ENCODE measurements at places on chromosomes 16 and 17.

DNA sequence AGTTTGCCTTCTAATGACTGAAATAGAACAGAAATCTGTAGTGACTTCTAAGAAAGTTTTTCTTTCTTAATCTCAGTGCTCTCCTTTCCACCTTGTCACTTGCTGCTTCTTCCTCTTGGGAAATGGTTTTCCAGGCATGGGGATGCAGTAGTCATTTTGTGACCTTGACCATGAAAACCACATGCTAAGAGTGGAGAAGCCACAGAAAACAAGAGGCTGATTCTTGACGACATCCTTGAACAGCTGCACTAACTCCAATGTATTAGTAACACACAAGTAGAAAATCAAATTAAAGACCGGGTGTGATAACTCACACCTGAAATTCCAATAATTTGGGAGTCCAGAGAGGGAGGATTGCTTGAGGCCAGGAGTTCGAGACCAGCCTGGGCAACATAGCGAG is 15.5 kb upstream of the USP31 start:
- DNase-seq: no peak

- no peak for DNase-seq
These were observed 78.9 kb downstream of the TRIM37 start for GRCh38 chr17:59027750-59028149.

GRCh38 chr17:12726131-12726530 is 60.4 kb downstream of the MYOCD start:
- DNase-seq: no peak

DNA sequence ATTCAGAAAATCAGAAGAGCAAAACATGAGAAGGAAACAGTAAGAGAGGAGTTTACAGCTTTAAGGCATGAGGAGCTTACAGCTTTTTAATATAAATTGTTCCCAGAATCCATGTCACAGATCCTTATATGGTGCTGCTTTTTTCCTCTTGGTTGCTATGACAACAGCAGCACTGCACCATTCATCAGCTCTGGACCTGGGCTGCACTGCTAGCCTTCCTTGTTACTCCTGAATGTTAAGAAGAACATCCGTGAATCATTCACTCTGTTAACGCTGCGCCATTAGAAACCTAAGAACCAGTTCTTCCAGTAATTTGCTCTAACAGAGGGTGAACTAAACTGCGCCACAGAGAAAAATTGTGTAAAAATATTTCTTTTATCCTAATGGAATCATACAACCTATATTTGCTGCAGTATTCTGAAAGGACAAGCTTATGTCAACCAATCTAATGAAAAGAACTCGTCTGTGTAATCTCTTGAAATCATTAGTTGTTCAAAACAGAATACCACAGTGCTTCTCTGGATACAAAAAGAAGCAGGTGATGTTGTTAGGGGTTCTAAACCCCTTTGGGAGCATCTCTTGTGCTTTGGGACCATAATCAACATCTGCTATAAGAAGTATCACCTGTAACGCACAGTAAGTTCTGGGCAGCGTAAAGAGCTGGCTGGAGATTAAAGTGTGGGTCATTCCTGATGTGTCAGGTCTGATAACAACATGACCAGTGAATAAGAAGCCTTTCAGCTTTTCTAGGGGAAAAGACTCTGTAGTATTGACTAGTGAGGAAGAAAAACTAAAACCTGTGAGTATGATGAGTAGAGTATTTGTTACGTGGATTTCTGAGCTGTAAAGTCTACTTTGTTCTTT is 151.2 kb downstream of the TANC2 start:
- no peak for DNase-seq

- DNase-seq: no peak
These were observed 4.2 kb upstream of the LRRC75A start for GRCh38 chr17:16495980-16496819.

DNA sequence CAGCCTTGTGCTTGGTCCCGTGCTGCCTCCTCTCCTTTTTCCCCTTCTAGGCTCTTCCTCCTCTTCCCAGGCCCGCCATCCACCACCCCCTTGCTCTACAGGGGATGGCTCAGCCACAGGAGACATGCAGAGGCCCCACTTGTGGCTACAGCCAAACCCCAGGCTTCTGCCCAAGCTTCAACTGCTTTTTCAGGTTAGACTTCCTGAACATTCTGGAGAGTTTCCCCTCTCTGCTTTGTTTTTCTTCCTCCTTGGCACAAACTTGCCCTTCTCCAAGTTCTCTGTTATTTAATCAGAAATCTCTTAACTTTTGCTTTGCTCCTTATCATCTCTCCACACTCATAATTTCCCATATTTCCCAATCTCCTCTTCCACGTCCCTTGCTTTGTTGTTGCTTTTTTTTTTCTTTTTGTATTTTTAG is 18.3 kb upstream of the HAS3 start:
- no peak for DNase-seq

GRCh38 chr17:29578626-29579485 is 10.4 kb downstream of the TP53I13 start:
- DNase-seq: no peak

DNA sequence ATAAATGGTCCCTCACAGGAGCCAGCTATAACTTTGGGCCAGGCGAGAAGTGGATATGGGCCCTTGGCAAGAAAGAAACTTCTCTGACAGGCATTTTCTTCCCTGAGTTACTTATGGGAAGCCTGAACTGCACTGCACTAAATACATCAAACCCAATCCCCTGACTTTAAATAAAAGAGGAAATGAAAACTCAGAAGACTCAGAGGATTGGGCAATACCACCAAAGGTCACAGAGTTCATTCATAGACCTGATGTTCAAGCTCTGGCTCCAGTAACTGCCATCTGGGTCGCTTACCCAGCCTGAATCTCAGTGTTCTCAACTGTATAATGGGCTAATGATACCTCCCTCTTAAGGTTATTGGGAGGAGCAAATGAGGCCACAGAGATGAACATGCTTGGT is 815 bp downstream of the KRT35 start:
- DNase-seq: peak; percentile 51

GRCh38 chr16:87974178-87974577 is 22.9 kb downstream of the BANP start:
- no peak for DNase-seq

GRCh38 chr17:57691939-57692338 is 53.2 kb downstream of the CCDC182 start:
- DNase-seq: no peak

DNA sequence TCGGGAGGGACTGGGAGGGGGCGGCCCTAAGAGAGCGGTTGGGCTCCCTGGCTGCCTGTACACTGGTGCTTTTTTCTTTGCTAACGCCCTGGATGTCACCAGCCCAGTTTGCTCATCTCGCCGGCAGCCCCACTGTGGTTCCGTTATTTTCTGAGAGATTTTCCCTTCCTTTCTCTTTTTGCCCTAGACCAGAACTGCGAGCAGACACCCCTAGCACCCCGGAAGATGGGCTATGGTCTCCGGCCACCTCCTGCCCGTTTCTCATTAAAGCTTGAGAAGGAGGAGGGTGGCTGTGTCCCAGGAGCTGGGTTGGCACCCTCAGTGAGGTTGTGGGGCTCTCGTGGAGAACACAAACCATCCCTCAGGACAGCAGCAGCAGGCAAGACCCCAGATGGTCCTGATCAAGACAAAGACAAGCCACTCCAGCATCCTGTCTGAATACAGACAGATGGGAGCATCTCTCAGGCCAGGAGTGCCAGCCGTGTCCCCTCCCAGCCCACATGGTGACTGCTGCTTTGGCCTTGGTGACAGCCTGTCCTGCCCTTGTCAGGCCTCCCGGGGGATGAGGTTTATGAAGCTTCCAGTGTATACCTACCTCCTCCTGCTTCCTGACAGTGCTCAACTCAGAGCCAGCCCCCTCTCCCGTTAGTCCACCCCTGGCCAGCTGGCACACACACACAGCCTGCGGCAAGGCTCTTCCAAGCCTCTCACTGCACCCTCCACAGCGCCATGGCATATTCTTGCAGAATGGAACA is 77.2 kb downstream of the KCNJ12 start:
- no peak for DNase-seq

- DNase-seq: no peak
These were observed 22.2 kb downstream of the SEC14L1 start for GRCh38 chr17:77163001-77163400.

DNA sequence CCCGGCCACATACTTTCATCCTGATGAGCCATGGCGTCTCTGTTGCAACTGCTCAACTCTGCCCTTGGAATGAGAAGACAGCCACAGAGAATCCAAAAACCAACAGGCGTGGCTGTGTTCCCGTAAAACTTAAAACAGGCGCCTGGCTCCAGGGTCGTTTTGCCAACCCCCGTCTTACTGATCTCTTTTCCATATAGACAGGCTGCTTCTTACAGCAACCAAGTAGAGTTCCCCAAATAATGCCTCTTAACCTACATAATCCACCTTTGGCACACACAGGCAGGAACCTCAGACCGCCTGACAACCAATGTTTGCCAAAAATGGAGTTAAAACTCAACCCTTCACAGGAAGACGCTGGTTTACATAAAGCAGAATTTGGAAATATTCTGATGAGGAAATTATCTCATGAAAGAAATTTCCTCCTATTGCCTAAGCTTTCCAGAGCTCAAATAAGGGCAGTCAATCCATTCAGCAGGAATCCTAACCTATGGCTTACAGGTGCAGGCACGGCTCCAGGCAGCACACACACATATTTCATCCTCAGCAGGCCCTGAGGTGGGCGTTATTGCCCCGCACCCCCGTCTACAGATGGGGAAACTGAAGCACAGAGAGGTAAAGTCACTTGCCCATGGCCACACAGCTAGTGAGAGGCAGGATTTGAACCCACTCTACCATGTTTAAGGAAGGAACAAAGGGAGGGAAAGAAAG is 35.8 kb downstream of the LITAF start:
- DNase-seq: no peak

DNA sequence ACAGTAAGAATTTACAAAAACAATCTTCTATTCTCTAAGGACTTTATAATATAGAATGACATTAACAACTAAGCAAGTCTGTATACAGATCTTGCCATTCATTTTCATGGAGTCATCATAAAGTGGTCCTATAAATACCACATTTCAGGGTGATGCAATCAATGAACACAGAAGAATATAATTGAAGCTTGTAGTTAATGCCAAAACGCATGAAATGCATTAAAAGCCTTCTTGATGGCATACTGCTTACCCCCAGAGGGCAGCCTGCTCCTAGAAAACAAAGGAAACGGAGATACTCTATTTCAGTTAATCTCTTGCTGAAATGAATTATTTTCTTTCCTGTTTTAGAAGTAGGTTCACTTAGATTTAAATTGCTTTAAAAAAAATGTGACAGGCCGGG is 45.2 kb upstream of the STAC2 start:
- no peak for DNase-seq

DNA sequence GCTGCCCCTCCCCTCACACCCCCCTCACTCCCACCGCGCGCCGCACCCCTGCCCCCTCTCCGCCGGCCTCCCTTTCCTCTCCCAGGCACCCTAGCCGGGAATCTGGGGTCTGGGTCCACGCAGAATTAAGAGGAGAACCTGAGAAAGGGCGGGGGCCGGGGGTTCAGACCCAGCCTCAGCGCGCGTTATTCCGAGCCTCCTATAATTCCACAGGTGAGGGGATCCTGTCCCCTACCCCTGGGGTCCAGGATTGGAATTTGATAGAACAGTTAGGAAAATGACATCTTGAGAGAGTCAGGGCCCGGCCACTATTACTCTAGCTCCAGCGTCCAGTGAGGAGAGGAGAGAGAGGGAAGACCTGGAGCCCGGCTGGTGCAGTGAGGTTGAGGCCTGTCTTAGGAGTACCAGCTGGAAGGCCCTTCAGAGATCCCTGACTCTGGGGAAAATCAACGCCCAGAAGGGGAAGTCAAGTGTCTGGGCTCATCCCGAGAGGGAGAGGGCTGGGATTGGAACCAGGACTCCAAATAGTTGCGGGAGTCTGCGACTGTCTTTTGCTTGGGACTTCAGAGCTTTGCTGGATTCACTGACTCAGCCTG is 17.3 kb downstream of the GRB7 start:
- no peak for DNase-seq

DNA sequence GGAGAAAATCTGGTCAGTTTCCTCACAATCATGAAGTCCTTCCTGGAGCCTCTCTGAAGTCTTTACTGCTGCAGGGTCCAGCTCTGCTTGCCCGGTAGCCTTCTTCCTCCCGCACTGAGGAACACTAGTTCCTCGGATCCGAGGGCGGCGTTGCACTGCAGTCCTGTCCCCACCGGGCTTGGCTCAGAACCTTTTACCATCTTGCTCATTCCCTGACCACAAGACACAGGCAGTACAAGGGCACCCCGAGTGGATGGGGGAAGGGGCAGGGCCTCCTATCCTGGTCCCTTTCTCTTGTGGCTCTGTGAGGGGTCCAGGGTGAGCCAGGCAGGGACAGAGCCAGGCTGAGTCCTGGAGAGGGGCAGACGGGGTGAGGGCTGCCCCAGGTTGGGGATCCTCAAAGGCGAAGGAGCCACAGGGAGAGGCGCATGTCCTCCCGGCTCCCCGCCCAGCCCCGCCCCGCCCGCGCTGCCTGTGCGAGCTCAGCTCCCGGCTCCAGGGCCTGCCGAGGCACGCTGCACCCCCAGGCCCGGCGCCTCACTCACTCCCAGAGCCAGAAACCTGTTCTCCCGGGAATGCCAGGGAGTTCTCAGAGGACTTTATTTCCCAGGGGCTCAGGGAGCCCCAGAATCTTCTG is 1.5 kb downstream of the FOXN1 start:
- no peak for DNase-seq

GRCh38 chr17:55283256-55283965 is 18.7 kb downstream of the HLF start:
- DNase-seq: no peak

DNA sequence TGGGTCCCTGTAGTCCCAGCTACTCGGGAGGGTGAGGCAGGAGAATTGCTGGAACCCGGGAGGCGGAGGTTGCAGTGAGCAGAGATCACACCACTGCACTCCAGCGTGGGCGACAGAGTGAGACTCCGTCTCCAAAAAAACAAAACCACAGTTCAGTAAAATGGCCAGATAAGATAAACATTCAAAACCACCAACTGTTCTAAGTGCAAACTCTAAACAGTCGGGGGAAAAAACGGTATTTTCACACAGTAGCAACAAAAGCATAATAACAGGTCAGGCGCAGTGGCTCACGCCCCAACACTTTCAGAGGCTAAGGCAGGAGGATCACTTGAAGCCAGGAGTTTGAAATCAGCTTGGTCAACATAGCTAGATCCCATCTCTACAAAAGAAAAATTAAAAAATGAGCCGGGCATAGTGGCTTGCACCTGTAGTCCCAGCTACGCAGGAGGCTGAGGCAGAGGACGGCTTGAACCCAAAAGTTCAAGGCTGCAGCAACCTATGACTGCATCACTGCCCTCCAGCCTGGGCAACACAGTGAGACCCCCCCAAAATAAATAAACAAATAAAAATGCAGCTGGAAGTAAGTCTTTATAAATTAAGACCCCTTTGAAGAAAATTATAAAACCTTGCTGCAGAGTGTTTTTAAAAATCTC is 10.8 kb upstream of the HASPIN start:
- no peak for DNase-seq

GRCh38 chr16:17836868-17837602 is 366.3 kb upstream of the XYLT1 start:
- DNase-seq: no peak

GRCh38 chr16:46621934-46622676 is 926 bp upstream of the SHCBP1 start:
- DNase-seq: no peak

DNA sequence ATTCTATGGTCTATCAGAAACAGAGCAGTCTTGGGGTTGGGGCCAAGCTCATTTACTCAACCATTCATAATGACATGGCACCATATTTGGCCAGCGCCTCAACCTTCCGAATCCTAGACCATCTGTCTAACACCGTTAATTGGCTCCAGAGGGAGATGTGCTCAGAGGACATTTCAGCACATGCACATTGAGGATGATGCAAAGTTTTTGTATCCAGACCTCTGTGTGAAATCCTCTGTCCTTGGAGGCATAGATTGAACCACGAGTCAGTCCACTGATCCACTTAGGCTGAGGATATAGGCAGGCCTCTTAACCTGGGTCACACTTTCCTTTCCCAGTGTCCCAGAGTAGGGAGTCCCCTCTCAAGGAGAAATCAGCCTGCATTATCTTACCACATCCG is 85.5 kb downstream of the SHISA6 start:
- no peak for DNase-seq
